Posterior vena cava (tissue), 2 donors: ENCODE measurements at places on chromosomes 7 and 10. TPM values are rescaled to one million over a fixed set of nuclear protein-coding genes. Genes with fewer than 3 reads are reported as not detected.

Gene FFAR4
- total RNA-seq: 0.14 TPM

Gene RAPGEF5
- 61.5 TPM for total RNA-seq

Gene CYP17A1
- total RNA-seq: not detected

Gene STEAP4
- 202 TPM for total RNA-seq

Gene SLC39A12
- 0.32 TPM for total RNA-seq

Gene LDB3
- 27.9 TPM for total RNA-seq

Gene PRKRIP1
- total RNA-seq: 13.8 TPM

Gene DNAH11
- 0.81 TPM for total RNA-seq

Gene CYCS
- 77.7 TPM for total RNA-seq

Gene GPRIN2
- not detected for total RNA-seq

Gene ETV1
- total RNA-seq: 10.5 TPM

Gene AKR1C2
- 27.1 TPM for total RNA-seq

Gene HELLS
- 3.6 TPM for total RNA-seq

Gene POM121
- total RNA-seq: 25.0 TPM

Gene TAS2R5
- 1.5 TPM for total RNA-seq
